ENCODE measurements at places on chromosomes 6 and 20.

DNA sequence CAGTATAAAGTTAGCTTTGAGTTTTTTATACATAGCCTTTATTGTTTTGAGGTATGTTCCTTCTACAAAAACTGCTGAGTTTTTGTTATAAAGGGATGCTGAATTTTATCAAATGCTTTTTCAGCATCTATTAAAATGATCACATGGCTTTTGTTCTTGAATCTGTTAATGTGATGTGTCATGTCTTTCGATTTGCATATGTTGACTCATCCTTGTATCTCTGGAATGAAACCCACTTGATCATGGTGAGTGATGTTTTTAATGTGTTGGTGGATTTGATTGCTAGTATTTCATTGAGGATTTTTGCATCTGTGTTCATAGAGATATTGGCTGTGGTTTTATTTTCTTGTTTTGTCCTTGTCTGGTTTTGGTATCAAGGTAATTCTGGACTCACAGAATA, 24.7 kb upstream of the BLCAP start:
- DNase-seq = no peak

DNA sequence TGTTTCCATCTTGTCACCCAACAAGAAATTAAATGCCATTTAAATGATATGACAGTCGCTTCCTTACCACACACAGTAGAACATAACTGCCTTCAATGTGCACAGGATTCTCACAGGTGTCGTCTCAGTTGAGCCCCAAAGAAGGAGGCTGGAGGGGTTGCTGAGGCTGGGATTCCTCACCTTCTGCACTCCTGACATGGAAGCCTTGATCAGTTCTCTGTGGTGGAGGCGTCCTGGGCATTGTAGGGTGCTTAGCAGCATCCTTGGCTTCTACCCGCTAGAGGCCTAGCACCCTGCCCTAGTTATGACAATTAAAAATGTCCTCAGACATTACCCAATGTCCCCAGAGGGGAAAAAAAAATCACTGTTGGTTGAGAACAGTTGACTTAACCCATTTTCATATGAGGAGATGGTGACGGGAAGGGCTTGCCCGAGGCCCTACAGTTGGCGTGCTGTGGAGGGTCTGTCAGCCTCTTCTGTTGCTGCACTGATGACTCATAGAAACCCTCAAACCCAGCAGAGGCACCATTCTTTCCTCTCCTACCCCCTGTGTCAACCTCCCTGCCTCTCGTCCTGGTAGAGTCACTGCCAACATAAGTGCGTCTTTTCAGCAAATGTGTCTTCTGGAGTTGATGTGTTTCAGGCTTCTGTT, 19.3 kb upstream of the ZNF831 start:
- DNase-seq = no peak

- peak; percentile 86 for DNase-seq
Measured at GRCh38 chr6:6972456-6972855, 135.3 kb upstream of the RREB1 start.

GRCh38 chr6:14375930-14376329, 258.4 kb downstream of the CD83 start:
- no peak for DNase-seq

All from fibroblast of the aortic adventitia (primary cell).